Stimulated activated CD4-positive, alpha-beta T cell treated with anti-CD3 and anti-CD28 coated beads, Interleukin-12 subunit alpha, Interleukin-12 subunit beta, amount 100 ng/mL, for 4 hours (primary cell): ENCODE measurements at places on chromosomes 5 and 9.
A peak's percentile ranks its signal among the peaks of the same experiment; 100 is the strongest.

DNA sequence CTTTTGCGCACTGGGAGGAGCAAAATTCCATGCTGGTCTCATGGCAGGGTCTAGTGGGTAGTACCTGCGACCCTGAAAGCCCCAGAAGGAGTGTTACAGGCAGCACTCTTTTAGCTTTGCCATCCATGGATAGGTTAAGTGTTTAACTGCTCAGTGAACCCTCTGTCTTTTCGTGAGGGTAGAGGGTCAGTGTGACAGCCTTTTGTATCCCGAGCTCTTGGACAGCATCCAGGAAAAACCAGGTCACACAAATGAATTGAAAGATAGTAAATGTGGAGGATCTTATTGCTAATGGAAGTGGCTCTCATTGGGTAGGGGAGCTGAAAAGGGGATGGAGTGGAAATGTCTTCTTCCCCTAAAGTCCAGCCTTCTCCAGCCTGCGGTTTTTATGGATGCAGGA, 57.8 kb upstream of the CCDC112 start:
- no peak for DNase-seq

DNA sequence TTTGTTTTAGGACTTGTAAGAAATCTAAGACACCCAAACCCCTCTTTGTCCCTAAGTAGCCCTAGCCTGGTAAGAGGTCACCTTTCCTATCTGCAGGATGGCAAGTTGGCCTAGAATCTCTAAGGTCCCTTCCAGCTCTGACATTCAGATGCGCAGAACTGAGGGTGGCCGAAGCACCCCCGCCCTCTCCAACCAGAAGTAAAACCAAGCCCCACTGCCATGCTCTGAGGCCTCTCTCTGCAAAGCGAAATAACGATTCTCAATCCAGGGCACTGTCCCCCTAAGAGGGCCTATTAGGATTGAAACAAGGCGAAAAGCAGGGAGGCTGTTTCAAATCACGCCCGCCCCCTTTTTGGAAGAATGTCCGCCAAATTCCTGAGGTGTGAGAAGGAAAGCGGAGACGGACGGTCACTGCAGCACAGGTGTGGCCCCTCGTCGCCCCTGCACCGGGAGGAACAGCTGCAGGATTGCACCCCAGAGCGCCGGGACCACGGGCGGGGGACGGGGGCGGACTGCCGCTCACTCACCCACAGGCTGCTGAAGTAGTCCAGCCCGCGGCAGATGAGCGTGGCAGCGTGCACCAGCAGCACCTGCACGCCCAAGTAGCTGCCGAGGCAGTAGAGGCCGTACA, 824 bp downstream of the TMEM245 start:
- DNase-seq: no peak

DNA sequence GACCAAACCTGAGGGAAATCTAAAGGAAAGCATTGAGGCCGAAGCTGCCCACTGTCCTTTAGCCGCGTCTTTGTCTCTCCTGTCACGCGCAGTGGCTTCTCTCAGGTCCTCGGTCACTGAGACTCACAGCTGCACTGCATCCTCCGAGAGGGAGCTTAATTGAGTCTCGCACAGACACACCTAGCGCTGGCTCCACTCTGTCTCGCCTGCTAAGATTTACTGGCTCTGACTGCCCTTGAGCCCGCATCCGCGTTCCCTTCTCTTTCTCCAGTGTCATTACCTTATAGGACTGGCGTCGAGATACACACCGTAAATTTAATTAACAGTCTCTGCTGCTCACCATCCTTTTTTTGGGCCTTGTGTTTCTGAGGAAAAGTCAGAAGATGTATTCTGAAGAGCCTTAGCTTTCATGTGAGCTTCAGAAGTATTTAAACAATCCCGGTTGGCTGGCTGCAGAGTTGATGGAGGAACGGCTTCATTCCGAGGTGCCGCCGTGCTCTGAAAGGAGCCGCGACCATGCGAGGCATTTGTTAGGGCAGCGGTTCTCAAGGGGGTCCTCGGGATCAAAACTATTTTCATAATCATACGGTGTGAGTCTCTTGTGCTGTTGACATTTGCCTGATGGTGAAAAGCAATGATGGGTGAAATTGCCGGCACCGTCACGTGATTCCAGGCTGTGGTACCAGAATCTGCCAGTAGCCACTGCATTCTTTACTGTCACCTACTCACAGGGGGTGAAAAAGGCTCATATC, 58.3 kb downstream of the GPR107 start:
- no peak for DNase-seq

DNA sequence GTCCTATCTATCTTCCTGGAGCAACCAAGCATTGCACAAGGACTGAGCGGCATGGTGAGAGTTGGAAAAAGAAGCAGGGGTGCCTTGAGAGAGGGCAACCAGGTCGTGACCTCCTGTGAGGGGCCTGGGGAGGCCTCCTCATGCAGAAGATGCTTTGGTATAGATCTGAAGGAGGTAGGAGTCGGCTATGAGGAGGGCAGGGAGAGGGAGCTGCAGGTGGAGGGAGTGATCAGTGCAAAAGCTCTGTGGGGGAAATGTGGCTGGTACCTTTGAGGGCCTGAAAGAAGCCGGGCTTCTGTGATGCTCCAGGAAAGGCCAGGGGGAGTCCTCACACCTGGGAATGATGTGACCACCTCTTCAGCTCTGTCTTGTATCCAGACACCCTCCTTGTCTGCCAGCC, 3.6 kb upstream of the SLC25A48 start:
- no peak for DNase-seq

DNA sequence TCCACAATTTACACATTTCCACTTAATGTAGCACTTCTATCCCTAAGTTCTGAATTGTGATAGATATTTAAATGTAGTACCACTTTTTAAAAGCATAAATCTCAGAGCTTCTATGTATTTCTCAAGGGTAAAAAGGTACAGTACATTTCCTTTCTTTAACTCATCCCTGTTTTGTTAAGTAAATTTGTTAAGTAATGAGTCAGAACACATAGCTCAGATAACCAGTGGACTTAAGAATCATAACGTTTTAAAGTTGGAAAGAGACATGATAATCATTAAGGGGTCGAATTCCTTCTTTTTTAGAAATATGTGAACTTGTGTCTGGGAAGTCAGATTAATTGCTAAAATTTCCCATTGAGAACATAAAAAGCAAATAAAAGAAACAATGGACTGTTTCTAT, 810.2 kb upstream of the NUDT12 start:
- DNase-seq: no peak

DNA sequence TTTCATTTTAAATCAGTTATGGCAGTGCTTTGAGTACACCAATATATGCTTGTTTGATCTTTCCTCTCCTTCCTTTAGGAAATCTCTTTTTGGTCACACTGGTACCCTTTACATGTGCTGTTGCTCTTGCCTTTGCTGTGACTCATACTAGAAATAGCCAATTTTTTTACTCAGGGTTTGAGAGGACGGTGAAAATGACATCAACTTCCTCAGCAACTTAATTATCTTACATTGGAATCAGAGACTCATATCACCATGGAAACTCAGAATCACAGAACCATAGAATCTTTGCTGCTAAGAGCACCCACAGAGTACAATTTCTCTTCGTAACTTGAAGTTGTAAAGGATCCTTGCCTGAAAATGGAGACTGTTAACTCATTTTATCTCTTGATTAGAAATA, 13.8 kb upstream of the ZNF300 start:
- no peak for DNase-seq

DNA sequence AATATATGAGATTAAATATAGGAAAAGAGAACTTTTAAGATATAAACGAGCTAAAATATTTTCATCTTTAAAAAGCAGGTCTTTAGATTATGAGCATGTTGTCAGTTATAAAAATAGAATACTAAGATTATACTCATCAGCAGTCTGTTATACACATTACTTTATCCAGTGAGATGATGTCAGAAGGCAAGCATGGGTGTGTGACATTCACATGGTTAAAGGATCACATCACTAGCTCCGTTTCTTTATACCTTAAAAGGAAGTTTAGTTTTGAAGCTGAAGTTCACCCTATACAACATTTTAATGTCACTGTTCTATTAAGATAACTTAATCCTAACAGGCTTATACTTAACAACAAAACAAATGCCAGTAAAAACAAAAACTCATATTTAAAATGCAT, 59.6 kb downstream of the RICTOR start:
- no peak for DNase-seq

- no peak for DNase-seq
These were observed 13.2 kb upstream of the BOD1 start for GRCh38 chr5:173629628-173630027.

- peak; percentile 41 for DNase-seq
These were observed 4.8 kb upstream of the DPM2 start for GRCh38 chr9:127942216-127943010.

DNA sequence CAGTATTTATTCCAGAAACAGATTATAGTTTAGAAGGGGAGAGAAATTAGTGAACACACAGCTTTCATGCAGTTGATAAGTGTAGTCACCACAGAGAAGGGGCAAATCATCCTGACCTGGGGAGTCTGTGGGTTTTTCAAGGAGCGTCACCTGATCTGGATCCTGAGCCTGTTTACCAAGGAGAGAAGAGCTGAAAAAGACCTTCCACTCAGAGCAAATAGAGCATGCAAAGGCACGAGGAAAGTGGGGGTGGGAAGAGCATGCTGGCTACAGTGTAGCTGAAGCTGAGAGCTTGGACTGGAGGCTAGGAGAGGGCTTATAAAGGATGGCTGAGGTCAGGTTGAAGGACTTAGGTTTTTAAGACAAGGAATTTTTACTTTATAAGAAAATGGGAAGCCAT, 30.4 kb downstream of the ACO1 start:
- no peak for DNase-seq

DNA sequence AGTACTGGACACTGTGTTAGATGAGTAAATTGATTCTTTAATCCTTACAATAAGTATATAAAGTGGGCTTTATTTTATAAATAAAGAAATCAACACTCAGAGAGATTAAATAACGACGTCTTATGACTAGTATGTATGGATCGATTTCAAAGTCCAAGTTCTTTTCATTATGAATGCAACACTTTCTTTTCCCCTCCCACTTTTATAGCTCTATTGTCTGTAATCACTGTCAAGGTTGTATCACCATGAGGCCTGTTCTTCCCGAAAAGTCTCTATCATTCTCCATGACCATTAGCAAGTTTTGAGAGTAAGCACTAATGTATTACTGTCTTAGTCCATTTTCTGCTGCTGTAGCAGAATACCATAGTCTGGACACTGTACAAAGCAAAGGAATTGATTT, 228.4 kb downstream of the TLR4 start:
- DNase-seq: no peak

DNA sequence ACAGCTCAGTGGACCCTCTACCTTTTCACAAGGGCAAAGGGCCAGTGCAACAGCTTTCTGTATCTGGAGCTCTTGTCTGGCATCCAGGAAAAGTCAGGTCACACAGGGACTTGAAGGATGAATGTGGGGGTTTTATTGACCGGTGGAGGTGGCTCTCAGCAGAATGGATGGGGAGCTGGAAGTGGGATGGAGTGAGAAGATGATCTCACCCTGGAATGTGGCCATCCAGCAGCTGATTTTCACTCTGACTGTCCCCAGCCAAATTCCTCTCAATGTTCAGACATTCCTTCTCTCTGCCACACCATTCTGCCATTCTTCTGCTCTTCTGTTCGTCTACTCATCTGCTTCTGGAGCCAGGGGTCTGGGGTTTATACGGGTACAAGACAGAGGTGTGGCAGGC, 1119.9 kb downstream of the TAF11L14 start:
- DNase-seq: no peak

- no peak for DNase-seq
These were observed 161.2 kb upstream of the FSTL4 start for GRCh38 chr5:133773247-133774202.

DNA sequence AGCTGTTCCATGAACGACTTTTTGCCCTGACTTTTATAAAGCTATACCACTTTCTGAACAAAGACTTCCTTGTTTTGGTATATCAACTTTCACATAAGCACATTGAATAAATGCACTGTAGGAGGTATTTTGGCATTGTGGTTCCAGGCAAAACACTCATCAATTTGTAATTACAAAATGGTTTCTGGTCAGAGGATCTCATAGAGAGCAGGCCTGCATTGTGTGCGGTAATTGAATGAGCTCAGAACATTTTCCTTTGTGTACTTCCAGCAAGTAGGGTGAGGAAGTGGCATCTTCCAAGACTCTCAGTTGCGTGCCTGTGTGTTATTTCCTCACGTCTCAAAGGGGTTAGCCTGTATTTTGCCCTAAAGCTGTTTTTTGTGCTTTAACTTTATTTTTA, 89.2 kb downstream of the PDE6A start:
- no peak for DNase-seq

GRCh38 chr5:113169720-113170119, 193.1 kb downstream of the DCP2 start:
- no peak for DNase-seq

- no peak for DNase-seq
These were observed 220.6 kb downstream of the TRIM36 start for GRCh38 chr5:114948986-114949621.

GRCh38 chr5:125033602-125034001, 287.2 kb upstream of the ZNF608 start:
- DNase-seq: no peak

- no peak for DNase-seq
These were observed 348.4 kb upstream of the FTMT start for GRCh38 chr5:121503111-121503840.
